Adipocyte (in vitro differentiated cells): ENCODE measurements at places on chromosomes 12 and 14.
A peak's percentile ranks its signal among the peaks of the same experiment; 100 is the strongest.

DNA sequence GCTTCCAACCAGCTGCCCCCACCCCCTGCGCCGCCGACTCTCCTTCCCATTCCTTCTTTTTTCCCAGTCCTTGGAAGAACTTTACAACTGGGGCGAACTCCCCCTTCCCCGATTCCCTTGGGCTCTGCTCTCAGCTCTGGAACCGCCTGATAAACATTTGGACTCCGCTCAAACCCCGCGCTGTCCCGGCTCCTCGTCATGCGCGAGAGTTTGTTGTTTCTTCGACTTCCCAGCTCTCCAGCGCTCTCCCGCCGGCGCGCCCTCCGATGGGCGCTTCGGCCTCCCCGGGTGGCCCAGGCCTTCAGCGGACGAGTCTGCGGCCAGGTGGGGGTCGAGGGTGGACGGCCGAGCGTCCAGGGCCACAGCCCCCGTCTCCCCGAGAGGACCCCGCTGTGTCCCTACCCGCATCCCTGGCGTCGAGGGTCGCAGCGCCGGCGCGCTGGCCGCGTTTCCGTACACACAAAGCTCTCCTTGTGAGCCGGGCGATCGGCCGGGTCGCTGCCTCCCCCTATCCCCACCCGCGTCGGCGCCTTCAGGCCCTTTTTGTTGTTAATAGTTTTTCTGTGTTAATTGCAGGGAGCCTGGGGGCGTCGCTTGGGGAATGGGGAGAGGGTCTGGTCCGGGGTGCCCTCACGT, 847 bp downstream of the MMP14 start:
- peak; percentile 77 for DNase-seq

GRCh38 chr12:1328391-1328790, 266.0 kb downstream of the FBXL14 start:
- no peak for DNase-seq

DNA sequence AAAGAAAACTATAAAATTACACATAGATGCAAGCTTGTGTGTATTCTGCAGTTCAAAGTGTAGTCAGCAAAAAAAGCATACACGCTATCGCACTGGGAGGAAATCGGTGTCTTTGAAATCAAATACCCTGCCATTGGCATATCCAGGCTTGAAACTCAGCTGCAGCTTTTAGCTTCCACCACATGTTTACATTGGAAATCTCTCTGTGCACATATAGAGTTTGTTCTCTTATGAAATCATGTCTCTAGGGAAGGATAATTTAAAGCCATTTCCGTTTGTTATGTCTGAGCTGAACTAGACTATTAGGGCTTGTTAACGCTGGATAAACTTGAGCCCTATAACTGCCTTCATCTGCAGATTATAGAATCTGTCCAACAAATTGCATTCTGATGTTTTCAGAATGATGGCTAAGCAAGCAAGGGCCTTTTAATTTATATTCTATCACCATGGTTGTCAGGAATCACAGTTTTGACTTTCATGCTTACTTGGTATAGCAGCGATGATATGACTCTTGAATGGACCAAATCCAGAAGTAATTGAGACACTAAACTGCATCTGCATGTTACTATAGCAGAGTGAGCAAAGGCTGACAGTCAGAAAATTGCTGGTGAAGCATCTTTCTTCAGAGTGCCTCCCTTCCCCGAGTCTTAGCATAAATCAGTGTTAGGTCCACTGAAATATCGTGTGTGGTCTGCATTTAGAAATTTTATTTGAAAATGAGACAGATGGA, 442.8 kb downstream of the ZFP36L1 start:
- DNase-seq: peak; percentile 70

GRCh38 chr14:71237556-71237955, 330.3 kb downstream of the PCNX1 start:
- no peak for DNase-seq

DNA sequence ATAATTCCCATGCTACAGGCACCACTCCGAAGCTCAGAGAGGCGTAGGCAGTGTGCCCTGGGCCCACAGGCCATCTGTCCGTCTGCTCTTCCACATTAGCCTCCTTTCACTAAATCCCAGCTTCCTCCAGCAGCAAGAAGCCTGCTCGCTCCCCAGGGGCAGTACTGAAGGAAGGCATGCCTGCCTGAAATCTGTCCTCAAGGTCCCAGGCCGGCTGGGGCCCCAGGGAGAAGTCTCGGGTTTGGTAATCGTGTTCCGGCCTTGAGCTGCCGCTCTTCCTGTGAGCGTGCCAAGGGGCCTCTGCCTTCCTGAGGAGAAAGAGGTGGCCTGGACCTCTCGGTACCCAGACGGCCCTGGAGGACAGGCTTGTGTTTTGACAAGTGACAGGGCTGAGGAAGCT, 15.2 kb upstream of the DLK1 start:
- DNase-seq: no peak

- no peak for DNase-seq
Observed at GRCh38 chr12:109503611-109504010, 26.2 kb downstream of the UBE3B start.

- no peak for DNase-seq
Observed at GRCh38 chr12:247271-247670, 15.4 kb downstream of the SLC6A13 start.

- peak; percentile 74 for DNase-seq
Observed at GRCh38 chr12:76470028-76470939, 89.3 kb downstream of the OSBPL8 start.

- no peak for DNase-seq
Observed at GRCh38 chr12:40586823-40587222, 105.4 kb upstream of the CNTN1 start.

GRCh38 chr12:122841544-122842321, 6.5 kb downstream of the HIP1R start:
- peak; percentile 74 for DNase-seq

GRCh38 chr12:123071857-123072256, 79.0 kb downstream of the PITPNM2 start:
- DNase-seq: no peak

- DNase-seq: peak; percentile 87
Observed at GRCh38 chr14:24036169-24036962, 15.4 kb upstream of the CARMIL3 start.

DNA sequence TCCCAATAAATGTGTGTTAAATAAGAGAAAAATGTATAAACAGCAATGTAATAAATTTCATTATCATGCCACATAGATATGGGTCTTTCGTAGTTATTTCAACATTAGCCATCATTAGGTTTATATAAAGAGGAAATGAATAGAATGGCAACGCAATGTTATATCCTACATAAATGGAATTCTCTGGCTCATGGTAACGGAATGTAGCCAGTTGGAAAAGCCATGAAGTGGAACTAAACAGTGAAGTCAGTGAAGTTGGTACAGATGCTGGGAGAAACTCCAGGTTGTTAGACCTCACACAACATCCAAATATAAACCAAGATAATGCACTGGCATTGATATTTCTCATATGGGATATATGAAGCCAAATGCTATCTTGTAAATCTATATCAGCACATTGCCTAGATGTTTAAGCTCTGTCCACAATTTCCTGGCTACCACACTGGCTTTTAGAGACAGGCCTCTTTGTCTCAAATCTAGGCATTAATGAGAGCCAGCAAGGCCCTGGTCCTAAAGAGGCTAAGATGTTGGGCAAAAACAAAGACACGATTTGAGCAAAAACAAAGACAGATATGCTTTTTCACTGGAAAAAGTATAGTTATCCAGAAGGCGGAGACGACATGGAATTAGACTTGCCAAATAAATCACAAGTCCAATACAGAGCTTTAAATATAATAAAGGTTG, 861.0 kb downstream of the RPS29 start:
- DNase-seq: no peak

GRCh38 chr14:105007593-105008264, 13.2 kb downstream of the CDCA4 start:
- no peak for DNase-seq

DNA sequence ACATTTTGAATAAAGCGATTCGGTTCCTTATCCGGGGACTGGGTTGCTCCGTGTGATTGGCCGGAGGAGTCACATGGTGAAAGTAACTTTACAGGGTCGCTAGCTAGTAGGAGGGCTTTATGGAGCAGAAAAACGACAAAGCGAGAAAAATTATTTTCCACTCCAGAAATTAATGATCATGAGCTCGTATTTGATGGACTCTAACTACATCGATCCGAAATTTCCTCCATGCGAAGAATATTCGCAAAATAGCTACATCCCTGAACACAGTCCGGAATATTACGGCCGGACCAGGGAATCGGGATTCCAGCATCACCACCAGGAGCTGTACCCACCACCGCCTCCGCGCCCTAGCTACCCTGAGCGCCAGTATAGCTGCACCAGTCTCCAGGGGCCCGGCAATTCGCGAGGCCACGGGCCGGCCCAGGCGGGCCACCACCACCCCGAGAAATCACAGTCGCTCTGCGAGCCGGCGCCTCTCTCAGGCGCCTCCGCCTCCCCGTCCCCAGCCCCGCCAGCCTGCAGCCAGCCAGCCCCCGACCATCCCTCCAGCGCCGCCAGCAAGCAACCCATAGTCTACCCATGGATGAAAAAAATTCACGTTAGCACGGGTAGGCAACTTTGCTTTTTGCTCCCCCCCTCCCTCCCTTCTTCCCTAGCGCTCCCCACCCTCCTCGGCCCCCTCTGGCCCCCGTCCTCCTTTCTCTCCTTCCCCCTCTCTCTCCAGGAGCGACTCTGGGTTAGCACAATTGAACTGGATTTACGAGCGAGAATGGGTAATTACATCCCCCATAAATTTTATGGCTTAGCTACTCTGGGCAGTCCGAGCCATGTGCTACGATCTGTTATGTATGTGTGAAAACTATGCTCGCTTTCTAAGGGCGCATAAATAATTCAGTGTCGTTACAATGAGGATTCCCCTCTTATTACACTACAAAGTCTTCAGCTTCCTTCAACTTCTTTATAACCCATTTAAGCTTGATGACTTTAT, at the start of gene HOXC4:
Gene HOXC4 (plus strand): TSS at position 85 of the 991 bp plus-strand sequence. CDS start 88 bp downstream, at position 173.
- no peak for DNase-seq

- peak; percentile 61 for DNase-seq
Observed at GRCh38 chr14:63204407-63205043, at the start of gene RHOJ. Gene RHOJ (plus strand): TSS chr14:63204443. CDS start chr14:63204870, 427 bp downstream.
